Activated CD8-positive, alpha-beta memory T cell treated with anti-CD3 and anti-CD28 coated beads for 1 hour (primary cell): ENCODE measurements at places on chromosomes 7 and 10.

DNA sequence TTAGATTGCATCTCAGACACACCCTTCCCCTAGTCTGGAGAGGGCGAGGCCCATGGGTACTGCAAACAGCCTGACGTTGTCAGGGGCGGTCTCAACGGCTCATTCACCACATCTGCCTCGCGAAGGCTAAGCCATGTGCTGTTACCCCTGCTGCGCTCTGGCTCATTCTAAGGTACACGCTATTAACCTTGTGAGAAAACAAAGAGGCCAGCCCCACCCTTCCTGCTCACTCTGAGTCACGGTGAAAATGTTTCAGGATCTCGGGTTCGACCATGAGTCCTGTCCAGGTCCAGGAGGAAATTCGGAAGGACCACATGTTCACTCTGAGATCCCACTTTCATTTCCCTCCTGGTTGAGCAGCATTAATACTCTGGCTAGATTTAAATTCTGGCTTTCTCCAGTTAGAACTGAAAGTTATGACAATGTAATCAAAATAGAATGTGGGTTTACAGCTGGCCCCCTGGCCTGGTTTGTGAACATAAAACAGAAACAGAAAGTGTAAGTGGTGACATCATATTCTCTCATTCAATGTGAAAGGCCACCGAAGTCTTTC lies 55.2 kb downstream of the EGFR start:
- no peak for DNase-seq

DNA sequence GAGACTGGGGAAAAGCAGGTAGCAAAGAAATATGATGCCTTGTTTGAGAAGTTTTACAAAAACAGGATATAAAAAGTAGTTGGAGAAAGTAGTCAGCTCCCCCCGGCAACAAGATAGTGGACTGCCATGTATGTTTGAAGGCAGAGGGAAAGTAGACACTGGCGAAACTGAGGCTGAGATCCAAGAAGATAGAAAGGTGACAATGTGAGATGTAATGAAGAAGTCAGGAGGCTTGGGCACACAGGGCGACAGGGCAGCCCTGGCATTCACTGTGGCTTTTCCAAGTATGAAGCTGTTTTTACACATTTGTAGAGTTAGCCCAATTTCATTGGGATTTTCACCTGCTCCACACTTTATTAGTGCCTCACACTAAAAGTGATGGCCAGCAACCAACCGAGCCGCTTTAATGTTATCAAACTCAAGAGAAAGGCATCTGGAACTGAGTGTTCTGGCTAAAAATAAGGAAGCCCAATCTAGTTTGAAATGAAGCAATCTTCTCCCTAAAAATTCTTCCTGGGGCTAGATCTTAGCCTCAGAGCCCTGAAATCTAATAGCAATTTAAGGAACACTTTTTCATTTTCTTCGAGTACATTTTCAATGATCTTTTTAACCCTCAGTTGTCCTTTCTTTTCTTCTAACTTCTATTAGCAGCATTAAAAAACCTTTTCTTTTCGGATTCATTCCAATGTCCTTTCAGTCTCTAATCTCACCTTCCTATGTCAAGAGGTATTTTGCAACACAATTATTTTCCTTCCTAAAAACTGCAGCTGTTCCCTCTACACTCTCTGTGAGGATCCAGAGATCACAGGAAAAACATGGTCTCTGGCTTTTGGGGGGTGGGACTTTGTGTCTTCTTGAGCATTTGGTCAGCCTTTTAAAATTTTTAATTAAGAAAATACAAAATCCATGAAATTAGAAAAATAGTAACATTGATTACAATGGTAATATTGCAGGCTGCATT lies 108.0 kb downstream of the RNLS start:
- no peak for DNase-seq

DNA sequence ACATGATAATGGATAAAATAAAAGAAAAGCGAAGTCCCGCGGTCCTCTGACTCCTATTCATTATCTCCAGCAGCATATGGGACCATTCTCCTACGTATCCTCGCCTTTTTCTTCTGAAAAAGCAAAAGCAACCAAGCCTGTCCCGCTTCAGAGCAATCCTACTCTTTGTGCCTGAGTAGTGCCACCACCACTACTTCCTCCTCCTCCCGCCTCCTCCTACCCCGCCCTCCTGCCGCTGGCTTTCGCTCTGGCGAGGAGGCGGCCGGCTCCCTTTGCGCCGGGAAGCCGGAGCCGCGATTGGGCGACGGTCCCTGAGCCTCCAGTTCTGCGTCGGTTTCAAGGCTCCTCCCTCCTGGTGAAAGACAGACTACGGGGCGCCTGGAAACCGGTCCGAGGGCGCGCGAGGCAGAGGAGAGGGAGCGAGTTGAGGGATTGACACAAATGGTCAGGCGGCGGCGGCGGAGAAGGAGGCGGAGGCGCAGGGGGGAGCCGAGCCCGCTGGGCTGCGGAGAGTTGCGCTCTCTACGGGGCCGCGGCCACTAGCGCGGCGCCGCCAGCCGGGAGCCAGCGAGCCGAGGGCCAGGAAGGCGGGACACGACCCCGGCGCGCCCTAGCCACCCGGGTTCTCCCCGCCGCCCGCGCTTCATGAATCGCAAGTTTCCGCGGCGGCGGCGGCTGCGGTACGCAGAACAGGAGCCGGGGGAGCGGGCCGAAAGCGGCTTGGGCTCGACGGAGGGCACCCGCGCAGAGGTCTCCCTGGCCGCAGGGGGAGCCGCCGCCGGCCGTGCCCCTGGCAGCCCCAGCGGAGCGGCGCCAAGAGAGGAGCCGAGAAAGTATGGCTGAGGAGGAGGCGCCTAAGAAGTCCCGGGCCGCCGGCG lies at the start of gene FZD1:
TSS of gene FZD1 (plus strand) at position 388 of the 878 bp plus-strand sequence. CDS start at position 836, 448 bp downstream.
- DNase-seq, result no peak

- DNase-seq, result no peak
Measured at GRCh38 chr10:36489181-36489580, 636.2 kb upstream of the ANKRD30A start.

DNA sequence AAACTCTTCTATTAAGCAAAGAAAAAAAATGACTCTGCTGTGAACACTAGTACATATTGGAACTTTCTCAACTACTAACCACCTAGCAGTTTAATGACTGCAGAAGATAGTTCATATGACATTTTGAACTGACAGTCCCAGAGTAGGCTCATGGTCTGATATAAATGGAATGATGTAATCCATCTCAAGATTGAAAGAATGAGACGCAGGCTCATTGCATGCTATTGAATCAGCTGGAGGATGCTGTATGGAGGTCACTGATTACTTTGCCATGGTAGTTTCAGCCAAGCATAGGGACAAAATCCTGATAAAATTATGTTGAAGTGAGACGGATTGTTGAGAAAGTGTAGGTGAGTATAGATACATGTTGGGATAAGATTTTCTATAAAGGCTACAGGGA lies 217.6 kb upstream of the SEMA3E start:
- DNase-seq, result no peak

DNA sequence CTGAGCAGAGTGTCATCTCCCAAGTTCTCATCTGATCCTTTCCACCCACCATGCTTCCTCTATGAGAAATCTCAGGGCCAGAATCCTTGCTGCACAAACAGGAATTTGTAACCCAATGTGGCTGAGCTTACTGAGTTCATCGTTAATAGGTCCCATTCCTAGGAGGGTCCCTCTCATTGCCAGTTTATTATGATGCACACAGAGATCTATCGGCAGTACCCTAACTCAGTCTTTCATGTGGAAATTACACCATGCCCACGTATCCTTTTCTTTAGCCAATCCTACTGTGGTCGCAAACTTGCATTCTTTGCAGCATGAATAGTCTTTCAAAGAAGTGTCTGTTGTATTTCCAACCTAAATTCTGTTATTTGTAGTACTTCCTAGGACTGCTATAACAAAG lies 12.1 kb downstream of the TMEM236 start:
- no peak for DNase-seq

DNA sequence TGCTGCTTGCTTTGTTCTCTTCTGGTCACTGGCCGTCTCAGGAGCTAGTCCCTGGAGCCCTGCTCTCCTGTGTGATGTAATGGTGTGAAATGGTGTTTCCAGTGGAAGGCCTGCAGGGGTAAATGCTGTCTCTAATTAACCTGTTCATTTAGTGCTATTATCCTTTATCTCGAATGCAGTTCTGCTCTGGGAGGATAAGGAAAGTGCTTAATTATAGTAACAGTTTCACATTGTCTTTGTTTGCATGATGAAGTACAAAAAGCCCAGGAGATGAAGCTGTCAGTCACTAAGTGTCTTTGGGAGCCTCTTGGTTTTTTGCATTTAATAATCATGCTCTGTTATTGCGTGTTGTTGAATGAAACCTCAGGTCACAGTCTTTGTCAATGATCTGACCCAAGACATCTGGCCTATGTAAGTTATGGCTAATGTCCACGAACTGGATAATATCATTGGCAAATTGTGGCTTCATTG lies 755.3 kb upstream of the GALNT17 start:
- DNase-seq, result no peak

GRCh38 chr7:55181762-55182161 lies 162.9 kb downstream of the EGFR start:
- no peak for DNase-seq

- no peak for DNase-seq
Measured at GRCh38 chr7:95772771-95773581, 622 bp downstream of the DYNC1I1 start.

DNA sequence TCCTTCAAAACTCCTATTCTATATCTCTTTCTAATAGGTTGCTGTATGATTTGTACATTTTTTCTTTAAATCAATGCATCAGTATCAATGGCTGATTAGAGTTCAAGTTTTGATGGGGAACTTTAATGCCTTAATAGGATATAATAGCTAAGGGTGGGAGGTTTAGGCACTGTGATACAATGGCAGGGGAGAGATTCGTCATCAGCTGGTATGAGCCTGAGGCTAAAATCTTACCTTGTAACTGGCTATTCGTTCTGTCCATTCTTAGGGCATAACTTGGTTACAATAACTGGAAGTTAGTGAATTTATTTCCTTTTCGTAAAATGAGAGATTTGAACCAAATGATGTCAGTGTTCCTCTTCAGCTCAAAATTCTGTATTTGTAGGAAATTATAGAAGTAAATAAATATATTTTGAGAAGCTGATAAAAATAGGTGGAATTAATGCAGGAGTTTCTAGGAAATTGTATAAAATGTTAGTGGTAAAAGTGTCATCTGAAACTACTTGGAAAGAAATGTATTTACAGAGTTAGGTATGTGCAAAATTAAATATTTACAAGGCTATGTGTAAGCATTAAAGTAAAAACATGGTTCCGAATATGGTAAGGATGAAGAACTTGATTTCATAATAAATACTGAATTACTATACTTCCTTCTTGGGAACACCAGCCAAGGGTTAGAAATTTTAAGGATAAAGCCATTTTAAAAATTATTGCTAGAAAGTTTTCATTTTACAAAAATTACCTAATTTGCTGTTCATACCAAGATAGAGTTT lies 27.5 kb upstream of the NAMPT start:
- no peak for DNase-seq

- no peak for DNase-seq
Measured at GRCh38 chr10:91271886-91272285, 51.4 kb downstream of the PCGF5 start.

DNA sequence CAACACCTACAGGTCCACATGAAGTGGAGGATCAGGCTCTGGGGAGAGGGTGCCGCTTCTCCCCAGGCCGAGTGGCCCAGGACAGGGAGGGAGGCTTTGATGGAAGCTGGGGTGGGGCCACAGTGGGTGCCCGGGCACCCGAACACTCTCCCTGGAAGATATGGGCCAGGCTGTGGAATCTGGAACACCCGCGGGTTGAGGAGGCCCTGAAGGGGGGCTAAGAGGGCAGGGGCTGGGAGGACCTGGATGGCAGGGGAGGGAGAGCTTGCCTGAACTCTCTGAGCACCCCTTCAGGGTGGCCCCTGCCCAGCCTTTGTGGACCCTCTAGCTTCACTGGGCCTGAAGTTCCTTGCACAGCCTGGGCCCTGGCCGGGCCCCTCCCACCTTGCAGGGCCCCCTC lies 4.5 kb upstream of the NKX6-2 start:
- DNase-seq, result no peak

DNA sequence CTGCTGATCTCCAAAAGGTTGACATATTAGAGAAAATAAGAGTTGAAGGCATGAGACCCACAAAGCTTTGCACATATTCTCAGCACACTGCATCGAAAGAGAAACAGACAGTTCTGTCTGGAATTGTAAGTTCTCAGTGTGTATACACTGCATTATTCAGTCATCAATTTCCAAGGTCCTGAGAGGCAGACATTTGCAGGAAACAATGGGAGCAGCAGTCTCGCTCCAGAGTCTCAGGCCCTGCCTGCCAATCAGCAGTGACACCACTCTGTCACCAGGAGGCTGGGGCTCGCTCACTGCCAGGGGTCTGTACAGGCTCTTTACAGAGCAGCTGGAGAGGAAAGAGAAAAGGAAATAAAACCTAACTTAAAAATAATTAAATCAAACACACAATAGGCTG lies 36.3 kb downstream of the JAZF1 start:
- DNase-seq, result no peak

GRCh38 chr10:47368431-47369180 lies 15.5 kb downstream of the ZNF488 start:
- DNase-seq, result no peak

- DNase-seq, result no peak
Measured at GRCh38 chr10:24208661-24209431, at the start of gene KIAA1217. Gene KIAA1217, plus strand, starts transcription at chr10:24209138. Its CDS starts 56 bp downstream, at chr10:24209194.

GRCh38 chr7:66696774-66697191 lies 43.8 kb upstream of the RABGEF1 start:
- no peak for DNase-seq

DNA sequence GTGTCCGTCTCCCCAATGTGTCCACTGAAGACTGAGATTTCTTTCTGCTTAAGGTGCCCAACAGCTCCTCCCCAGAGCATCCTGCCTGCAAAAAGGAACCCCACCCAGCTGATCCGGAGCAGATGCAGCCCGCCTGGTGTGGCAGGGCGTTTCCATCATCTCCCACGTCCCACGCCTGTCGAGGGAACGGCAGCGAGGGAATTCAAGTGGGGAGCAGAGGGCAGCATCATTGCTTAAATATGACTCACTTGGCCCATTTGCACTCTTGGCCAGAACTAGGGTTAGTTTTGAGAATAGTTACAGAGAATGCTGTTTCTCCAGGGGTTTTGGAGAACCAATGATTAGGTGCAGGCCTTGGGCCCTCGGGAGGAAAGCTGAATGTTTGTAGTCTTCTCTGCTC lies 20.8 kb downstream of the VWA2 start:
- DNase-seq, result no peak
